ENCODE measurements at places on chromosomes 2 and 18.

DNA sequence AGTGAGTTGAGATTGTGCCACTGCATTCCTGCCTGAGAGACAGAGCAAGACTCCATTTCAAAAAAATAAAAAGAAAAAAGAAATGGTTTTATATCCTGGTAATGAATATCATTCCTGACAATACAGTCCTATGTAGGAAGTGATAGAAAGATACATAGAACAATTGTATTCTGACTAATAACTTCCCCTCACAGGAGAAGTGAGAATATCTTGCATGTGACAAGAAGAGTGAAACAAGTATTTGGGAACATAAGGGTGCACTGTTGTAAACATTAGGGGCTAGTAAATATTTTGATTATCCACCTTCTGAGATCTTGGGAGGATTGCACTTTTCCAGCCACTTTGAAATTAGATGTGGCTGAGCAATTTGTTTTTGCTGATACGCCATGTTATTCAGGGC lies 40.7 kb downstream of the KLHL14 start:
- no peak for DNase-seq

- DNase-seq: peak; percentile 49
These were observed 39.8 kb downstream of the GREB1 start for GRCh38 chr2:11573418-11574175.

DNA sequence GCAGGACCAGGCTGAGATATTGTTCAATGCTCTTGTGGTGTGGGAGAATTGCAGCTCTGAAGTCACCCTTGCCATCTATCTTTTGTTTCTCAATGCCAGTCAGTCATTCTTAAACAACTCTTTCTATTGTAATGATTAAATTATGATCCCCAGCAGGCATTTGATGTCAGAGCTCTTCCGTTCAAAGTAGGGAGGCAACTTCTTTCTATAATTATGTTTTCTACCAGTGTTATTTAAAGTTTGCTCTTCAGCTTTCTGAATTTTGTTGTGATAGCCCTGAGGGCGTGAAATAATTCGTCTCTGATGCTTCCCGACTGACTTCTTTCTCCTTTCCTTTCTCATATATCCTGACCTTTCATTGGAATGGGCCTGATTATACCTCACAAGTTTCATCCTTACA lies 161.4 kb upstream of the KLHL14 start:
- DNase-seq: no peak

DNA sequence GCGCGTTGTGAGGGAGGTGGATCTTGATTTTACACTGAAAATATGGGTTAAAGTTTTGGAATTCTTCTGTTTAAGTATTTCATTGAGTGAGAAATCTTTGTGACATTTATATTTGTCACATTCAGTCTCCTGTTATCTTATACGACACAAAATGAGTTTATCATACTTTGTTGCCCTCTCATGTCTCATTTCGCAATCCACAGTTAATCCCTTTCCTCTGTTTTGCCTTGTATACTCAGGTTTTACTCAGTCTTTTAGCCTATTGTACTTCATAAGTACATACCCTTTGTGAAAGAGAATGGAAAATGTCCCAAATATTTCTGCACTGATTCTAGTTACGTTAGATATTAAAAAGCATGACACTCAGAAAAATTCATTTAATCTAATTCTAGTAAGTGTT lies 142.7 kb downstream of the ATP9B start:
- no peak for DNase-seq

- DNase-seq: no peak
These were observed 35.1 kb downstream of the THAP4 start for GRCh38 chr2:241601841-241602240.

- DNase-seq: no peak
These were observed 257.7 kb downstream of the ANAPC1 start for GRCh38 chr2:111626037-111626864.

DNA sequence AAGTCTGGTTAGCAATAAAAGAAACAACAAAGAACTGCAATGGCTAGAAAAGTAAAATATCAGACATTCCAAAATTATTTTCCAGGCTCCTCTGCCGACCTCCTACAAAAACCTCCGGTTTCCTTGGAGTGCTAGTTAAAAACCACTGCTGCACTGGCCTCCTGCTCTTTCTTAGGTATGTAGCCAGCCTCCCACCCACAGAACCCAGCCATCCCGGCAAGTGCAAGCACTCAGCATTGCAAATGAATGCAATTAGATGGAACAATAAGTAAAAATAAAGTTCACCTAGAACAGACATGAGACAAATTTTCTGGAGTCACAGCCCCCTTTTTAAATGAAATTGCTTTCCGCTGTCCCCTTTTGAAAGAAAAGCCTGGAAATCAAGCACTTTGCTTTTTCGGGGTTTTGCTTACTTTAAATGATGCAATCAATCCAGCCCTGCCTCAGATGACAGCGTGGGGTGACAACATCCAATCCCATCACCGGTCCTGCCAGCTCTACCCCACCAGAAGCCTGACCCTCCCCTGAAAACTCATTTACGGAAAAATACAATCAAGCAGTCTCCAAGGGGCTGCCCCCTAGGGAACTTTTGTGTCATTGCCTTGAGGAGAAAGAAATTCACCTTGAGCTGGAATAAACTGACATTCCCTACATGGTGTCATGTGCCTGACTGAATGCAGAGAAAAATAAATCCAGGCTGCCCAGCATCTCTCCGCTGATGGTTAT lies 199.8 kb downstream of the EPHA4 start:
- DNase-seq: peak; percentile 26

GRCh38 chr18:48987821-48988220 lies 37.1 kb upstream of the SMAD7 start:
- DNase-seq: no peak
